ENCODE measurements at places on chromosomes 11 and 22. TPM values are rescaled to one million over a fixed set of nuclear protein-coding genes. Genes with fewer than 3 reads are reported as not detected.

DNA sequence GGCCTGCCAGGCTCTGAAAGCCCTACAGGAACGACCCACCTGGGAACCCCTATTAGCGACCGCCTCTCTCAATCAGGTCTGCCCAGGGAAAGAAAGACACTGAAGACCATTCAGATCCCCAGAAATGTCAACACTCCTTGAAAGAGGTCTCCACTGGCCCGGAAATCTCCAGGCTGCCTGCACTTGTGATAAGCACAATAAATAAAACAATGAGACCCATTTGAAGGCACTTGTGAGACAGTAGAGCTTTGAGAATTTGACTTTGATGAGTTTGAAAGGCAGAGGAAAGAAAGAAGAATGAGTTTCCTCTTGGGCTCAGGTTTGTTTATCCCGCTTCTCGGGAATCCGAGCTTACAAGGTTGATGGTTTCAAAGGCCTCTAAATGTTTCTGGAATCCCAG is 416.3 kb downstream of the BUD13 start:
- DNase-seq = no peak

DNA sequence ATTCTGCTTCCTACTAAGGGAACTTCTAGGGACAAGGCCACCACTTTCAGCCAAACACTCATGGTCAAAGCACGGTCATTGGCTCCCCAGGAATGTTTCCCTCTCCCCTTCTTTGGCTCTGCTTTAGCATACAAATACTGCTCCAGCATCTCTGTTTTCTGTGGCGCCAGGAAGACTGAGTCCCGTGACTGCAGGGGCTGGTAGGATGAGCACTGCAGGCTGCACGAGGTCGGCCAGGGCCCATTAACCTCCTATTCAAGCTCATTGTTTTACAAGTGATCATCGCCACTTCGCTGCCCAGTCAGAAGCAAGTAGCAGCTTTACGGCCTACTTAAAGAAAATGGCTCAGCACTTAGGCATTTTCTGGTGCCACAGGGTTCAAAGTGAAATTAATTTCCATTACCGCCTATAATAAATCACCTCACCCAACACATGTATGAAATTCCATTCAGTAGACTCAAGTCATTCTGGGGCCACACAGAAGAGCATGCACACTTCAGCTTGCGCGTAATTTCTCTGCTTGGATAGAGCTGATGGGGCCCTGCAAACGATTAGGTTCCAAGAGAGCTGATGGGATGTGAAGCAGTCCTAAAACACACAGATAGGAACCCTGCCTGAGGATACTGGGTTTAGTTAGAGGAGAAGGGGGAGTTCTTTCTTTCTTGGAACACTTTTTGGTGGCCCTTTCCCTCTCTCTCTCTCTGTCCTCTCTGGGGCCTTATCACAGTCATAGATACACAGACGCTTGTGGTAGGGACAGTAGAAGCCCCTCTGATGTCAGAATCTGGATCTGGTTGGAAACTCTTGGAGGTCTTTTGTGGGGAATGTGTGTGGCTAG is 173.7 kb downstream of the KIF18A start:
- DNase-seq = peak; percentile 100

- peak; percentile 77 for DNase-seq
Measured at GRCh38 chr22:40534379-40535188, 101.9 kb downstream of the MRTFA start.

DNA sequence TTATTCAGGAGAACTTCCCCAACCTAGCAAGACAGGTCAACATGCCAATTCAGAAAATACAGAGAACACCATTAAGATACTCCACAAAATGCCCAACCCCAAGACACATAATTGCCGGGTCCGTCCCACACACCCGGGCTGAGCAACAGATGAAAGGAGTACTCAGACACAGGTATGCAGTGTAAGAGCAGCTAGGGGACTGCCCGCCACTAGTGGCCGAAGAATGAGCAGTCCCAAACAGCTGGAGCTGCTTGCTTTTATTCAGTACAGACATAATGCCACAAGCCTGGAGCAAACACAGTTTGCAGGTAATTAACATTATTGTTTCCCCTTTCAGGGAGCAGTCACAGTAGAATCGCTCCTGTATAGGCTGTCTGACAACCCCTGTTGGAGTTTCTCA is 364.6 kb downstream of the LUZP2 start:
- DNase-seq = no peak

LAYN gene
- 113 TPM for total RNA-seq

USP28 gene
- 29.7 TPM for total RNA-seq
